ENCODE measurements at places on chromosomes 13 and 19. TPM values are rescaled to one million over a fixed set of nuclear protein-coding genes. Genes with fewer than 3 reads are reported as not detected.

The CADM4 gene
- 6.4 TPM for total RNA-seq

The SPTBN4 gene
- 0.11 TPM for total RNA-seq

- DNase-seq = no peak
Measured at GRCh38 chr13:33577007-33577406, 240.9 kb upstream of the RFC3 start.

- no peak for DNase-seq
Measured at GRCh38 chr13:38826182-38826813, 139.4 kb downstream of the FREM2 start.

DNA sequence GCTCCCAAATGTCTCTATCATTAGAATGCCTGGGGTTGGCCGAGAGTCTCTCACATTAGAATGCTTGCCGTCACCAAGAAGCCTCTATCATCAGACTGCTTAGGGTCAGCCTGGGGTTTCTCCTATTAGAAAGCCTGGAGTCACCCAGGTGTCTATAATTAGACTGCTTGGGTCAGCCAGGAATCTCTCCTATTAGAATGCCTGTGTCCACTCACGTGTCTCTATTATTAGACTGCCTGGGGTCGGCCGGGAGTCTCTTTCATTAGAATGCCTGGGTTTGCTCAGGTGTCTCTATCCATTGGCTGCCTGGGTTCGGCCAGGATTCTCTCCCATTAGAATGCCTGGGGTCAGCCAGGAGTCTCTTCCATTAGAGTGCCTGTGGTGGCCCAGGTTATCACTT, 1453.1 kb downstream of the UQCRFS1 start:
- DNase-seq = no peak

- DNase-seq = no peak
Measured at GRCh38 chr13:96940961-96941360, 53.3 kb downstream of the OXGR1 start.

All from HepG2 (cell line).